ENCODE measurements at places on chromosomes 3 and 15.
A peak's percentile ranks its signal among the peaks of the same experiment; 100 is the strongest.

DNA sequence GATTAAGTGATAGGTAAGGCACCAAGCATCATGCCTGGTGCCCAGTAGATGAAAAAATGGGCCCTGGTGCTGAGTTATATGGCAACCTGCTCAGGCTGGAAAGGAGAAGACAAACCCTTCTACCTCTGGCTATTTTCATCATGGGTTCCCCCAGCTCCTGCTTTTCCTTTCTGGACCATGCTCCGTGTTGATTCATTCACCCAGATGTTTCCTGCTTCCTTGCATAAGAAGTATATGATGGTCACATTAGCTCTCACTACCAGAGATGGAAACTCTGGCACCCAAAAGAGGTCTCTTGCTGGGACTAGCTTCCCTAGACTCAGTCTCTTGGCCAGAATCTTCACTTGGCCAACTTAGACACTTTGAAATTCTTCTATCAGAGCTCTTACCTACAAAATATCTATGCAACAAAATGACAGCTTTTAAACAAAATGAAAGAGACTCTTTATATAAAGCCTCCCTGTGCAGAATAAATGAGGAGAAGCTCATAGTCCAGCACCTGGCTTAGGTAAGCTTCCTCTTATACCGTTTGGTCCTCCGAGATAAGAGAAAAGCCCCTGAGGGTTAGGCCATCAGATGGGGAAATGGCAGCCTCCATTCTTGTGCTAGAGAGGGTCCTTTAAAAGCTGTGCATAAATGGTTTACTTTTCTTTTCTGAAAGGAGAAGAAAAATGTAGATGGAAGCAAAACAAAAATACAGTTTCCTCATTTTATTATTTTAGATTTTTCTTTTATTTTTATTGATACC, 46.8 kb upstream of the MCF2L2 start:
- no peaks in the 10 kb centered on the region for H3K4me1 ChIP-seq
- H3K27ac ChIP-seq = no peak overlapping the region
- no peaks in the 10 kb centered on the region for H3K27me3 ChIP-seq
- H3K36me3 ChIP-seq = no peaks in the 10 kb centered on the region
- no peak overlapping the region for H3K4me3 ChIP-seq
- DNase-seq = no peak

GRCh38 chr3:32371461-32372212, 20.0 kb upstream of the CMTM7 start:
- H3K4me1 ChIP-seq = no peaks in the 10 kb centered on the region
- no peak for DNase-seq
- H3K4me3 ChIP-seq = no peak overlapping the region
- no peaks in the 10 kb centered on the region for H3K36me3 ChIP-seq

- H3K4me1 ChIP-seq = no peaks in the 10 kb centered on the region
- no peaks in the 10 kb centered on the region for H3K27me3 ChIP-seq
- no peak overlapping the region for H3K27ac ChIP-seq
- H3K4me3 ChIP-seq = no peak overlapping the region
Observed at GRCh38 chr3:45896956-45897355, 10.6 kb downstream of the CCR9 start.

DNA sequence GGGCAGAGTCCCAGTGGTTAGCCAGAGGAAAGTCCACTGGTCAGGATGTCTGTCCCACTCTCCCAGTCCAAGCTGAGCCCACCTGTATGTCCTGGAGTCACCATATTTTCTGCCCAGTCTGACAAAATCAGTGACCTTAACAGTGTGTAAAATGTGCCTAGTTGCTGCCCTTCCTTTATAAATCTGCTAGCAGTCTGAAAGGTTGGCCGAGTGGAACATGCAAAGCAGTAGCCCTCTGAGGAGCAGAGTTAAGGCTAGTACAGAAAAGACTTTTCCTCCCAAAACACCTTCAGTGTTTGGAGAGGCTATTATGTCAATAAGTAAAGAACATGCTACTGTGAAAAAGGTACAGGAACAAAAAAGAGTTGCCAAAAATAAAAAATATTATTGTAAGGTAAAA, 15.3 kb downstream of the TTC21A start:
- H3K4me1 ChIP-seq = peaks cover 30% of the 10 kb centered on the region
- H3K27ac ChIP-seq = no peak overlapping the region
- H3K36me3 ChIP-seq = no peaks in the 10 kb centered on the region
- no peak overlapping the region for H3K4me3 ChIP-seq
- DNase-seq = no peak

DNA sequence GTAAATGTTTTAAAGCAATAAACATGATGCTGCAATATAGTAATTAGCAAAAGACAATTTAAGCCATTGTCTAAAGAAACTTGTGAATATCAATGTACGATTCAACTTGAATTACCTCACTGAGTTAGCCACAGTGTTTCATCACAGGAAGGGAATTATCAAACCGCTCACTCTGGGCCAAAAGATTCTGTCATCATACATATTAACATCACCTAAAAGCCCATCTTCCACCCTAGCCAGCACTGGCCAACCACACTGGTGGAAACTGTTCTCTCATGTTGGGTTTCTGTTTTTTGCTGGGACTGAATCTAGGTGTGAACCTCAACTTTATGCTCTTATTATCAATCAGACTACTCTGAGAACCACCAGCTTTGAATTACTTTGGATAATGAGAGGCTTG, 497.7 kb upstream of the THBS1 start:
- no peaks in the 10 kb centered on the region for H3K4me1 ChIP-seq
- DNase-seq = no peak
- no peak overlapping the region for H3K4me3 ChIP-seq
- no peak overlapping the region for H3K27ac ChIP-seq
- H3K36me3 ChIP-seq = no peaks in the 10 kb centered on the region

DNA sequence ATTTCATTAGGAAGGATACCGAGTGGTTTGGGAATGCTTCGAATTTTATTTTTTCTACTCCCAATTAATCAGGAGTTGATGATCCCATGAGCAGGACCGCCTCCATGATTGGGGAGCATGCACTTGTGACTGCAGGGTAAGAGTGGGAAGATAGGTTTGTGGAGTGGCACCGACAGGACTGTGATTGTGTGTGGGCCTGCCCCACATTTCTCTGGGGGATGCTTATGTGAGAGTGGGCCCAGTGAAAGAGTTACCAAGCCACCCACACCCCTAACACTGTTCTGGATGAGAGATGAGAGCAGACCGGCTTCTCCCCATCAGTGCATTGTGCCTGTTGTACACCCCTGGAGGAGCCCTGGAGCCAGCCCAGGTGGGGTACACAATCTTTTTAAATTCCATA, 76.7 kb downstream of the LHFPL4 start:
- H3K36me3 ChIP-seq = peaks cover 12% of the 10 kb centered on the region
- H3K4me1 ChIP-seq = no peaks in the 10 kb centered on the region
- H3K27me3 ChIP-seq = no peaks in the 10 kb centered on the region
- no peak for DNase-seq
- H3K27ac ChIP-seq = no peak overlapping the region

DNA sequence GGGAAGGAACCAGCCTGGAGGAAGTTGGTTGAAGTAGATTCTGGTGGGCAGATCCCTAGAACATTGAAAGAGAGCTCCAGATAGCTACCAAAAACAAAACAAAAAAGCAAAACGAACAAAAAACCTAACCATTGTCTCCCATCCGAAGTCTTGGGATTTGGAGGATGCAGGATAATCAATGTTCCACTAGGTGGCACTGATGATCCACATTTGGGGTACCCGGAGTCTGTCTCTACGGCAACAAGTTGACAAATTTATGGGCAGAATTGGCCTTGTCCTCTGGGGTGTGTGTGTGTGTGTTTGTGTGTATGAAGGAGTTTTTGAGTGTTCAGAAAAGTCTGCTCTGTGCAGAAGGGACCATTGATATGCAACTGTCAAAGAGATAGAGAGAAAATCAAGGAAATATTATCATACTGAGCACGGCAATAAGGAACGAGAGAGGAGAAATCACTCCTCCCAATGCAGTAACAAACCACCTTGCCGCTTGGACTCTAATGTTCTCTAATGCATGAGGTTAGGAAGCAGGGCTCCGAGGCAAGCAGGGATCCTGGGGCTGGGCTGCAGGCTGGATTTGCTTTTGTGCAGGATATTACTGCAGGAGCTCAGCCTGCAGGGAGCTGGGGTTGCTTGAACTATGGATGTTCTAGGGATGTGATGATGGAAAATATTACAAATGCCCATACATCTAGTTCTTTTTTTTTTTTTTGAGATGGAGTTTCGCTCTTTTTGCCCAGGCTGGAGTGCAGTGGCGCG, 59.8 kb upstream of the KLHL25 start:
- H3K27ac ChIP-seq = no peak overlapping the region
- DNase-seq = peak; percentile 47
- H3K4me3 ChIP-seq = no peak overlapping the region
- H3K36me3 ChIP-seq = no peaks in the 10 kb centered on the region

DNA sequence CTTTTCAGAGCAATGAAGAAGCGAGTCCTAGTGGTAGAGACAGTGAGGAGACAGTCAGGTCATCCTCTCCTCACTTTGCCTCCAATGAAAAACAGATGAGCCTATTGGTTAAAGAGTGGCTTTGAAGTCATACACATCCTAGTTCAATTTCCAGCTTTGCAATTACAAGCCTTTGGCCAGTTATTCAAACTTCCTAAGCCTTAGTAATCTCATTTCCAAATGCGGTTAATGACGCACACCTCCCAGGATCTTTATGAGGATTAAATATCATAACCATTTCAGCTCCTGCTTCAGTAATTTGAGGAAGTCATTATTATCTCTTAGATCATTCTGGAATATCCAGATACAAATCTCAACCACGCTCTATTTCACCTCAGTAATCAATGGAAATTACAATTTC, 10.0 kb upstream of the ST6GAL1 start:
- H3K36me3 ChIP-seq = no peaks in the 10 kb centered on the region
- H3K4me1 ChIP-seq = no peaks in the 10 kb centered on the region
- no peak for DNase-seq
- no peak overlapping the region for H3K4me3 ChIP-seq

- no peaks in the 10 kb centered on the region for H3K4me1 ChIP-seq
- H3K4me3 ChIP-seq = no peak overlapping the region
- H3K36me3 ChIP-seq = no peaks in the 10 kb centered on the region
Observed at GRCh38 chr15:54197995-54198394, 219.8 kb downstream of the UNC13C start.

DNA sequence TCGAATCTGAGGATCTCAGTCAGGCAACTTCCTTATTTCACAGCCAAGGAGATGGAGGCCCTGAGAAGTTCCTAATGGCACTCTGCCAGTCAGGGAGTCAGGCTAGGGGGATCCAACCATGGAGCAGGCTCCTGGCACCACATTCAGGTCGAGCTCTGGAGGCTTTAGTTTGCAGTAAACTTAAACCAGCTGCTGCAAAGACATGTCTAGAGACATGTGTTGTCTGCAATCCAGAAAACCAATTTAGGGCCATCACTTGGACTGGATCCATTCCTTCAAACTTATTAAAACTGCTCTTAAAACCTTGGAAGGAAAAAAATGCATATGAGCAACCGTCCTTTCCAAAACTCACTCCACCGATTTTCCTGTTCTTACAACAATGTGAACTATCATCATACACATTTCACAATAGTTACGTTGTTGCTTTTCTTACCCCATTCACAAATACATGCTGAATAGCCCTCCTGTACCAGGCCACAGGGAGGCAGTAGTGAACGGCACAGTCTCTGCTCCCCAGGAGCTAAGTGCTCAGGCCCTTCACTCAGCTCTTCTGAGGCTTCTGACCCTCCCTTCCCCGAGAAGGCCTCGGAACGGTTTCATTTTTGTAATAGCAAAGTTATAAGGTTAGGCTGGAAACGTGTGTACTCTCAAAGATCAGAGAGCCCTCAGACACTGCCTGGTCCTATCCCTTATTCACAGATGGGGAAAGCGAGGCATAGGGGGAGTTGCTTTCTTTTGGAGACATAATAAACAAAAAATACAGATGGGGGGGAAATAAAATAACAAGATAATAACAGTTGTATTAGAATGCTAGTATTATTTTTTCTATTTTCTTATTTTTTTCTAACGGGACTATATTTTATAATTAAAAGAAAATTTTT, 20.1 kb downstream of the RFT1 start:
- DNase-seq = peak; percentile 41
- no peak overlapping the region for H3K4me3 ChIP-seq
- no peak overlapping the region for H3K27ac ChIP-seq
- H3K36me3 ChIP-seq = no peaks in the 10 kb centered on the region

GRCh38 chr3:17088602-17089313, 204.0 kb downstream of the PLCL2 start:
- no peak for DNase-seq
- no peak overlapping the region for H3K4me3 ChIP-seq
- no peak overlapping the region for H3K27ac ChIP-seq
- H3K36me3 ChIP-seq = peaks cover 2% of the 10 kb centered on the region
- H3K4me1 ChIP-seq = no peaks in the 10 kb centered on the region

DNA sequence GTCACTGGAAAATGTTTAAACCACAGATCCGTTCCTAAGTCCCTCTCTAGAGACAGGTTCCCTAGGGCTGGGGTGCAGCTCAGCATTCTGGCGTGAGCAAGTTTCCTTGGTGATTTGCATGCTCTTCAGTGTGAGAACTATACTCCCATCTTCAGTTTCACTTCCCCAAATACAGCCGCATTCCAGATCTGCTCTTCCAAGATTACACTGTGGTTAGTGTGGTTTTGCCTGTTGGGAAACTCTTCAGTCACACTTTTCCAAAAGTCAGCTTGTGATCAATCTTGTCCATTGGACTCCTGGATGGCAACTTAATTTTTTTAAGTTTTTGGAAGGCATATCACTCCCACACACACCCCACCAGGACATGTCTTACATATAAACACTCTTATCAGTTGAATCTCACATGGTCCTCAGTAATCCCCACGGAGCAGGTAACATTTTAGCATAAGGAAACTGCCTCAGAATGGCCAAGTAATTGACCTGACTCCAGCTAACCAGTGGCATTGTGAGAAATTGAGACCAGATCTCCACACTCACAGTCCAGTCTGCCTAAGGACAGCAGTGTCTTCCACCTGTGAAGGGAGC, 33.5 kb upstream of the PTPN23 start:
- no peaks in the 10 kb centered on the region for H3K27me3 ChIP-seq
- no peak overlapping the region for H3K27ac ChIP-seq
- DNase-seq = no peak
- H3K4me3 ChIP-seq = no peak overlapping the region

- no peaks in the 10 kb centered on the region for H3K4me1 ChIP-seq
- H3K27me3 ChIP-seq = no peaks in the 10 kb centered on the region
- no peak overlapping the region for H3K27ac ChIP-seq
- no peak overlapping the region for H3K4me3 ChIP-seq
- H3K36me3 ChIP-seq = no peaks in the 10 kb centered on the region
- no peak for DNase-seq
Observed at GRCh38 chr15:70525551-70525950, 237.8 kb downstream of the UACA start.

DNA sequence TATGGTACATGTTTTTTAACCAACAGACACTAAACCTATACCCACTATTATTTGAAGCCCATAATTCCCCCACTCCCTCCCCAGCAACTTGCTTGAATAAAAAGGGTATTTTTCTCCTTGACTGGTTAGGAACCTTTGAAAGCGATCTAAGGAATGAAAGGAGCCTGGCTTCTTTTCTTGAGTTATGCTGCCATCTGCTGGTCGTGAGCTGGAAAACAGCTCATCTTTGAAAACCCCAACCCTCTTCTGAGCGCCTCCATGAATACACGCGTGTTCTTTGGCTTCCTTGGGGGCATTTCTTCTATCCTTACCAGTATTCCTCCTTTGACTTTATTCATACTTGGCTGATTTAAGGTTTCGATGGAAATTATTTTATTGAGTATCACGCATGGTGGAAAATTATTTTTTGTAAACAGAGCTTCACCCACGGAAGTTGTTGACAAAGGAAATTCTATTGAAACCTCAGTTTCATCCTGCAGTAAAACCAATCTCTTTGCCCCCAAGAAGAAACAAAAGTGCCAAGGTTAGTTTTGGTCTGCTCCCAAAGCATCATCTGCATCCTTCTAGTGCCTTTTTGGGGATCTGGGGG, 171.6 kb downstream of the SV2B start:
- H3K4me3 ChIP-seq = no peak overlapping the region
- H3K36me3 ChIP-seq = no peaks in the 10 kb centered on the region
- no peaks in the 10 kb centered on the region for H3K27me3 ChIP-seq
- no peak overlapping the region for H3K27ac ChIP-seq

Measured in body of pancreas (tissue), 4 donors.